ENCODE measurements at places on chromosomes 2 and 18.

GRCh38 chr18:12376034-12376753, 833 bp downstream of the AFG3L2 start:
- DNase-seq = no peak

DNA sequence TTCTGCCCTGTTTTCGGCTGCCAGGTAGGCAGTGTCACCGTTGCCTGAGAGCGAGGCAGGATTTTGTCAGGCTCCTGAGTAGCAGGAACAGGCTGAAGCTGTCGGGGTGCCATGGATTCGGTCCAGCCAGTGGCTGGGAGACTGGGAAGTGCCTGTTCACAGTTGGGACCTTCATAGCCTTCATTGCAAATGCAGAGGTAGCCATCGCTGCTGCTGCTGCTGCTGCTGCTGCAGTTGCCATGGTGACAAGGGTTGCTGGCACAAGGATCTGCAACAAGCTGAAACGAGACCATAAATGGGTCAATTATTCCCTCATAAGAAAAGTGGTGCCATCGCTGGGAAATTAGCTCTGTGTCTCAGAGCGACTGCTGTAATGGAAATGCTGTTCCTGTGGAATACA, 122.7 kb downstream of the DNER start:
- no peak for DNase-seq

DNA sequence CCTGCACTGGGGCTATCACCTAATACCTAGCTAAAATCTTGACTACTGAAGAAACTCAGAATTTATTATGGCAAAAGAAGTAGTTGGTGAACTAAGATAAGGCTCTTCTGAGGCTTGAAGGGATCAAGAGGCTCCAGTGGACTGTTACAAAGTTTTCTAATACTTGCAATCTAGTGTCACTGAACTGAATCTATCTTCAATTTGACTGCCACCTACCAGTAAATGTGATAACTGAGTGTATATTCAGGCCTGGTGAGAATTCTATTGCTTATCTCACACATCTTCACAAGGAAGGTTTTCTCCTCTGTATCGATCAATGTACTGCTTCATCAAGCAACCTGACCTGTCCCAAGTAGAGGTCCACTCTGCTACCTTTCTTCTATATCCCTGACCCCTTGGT, 40.8 kb downstream of the DARS1 start:
- DNase-seq = no peak

- DNase-seq = no peak
Observed at GRCh38 chr2:183232161-183232865, 108.1 kb downstream of the NUP35 start.

- no peak for DNase-seq
Observed at GRCh38 chr18:24019641-24020331, 5.2 kb downstream of the TTC39C start.

GRCh38 chr2:208638059-208638458, 231.5 kb downstream of the PTH2R start:
- no peak for DNase-seq

DNA sequence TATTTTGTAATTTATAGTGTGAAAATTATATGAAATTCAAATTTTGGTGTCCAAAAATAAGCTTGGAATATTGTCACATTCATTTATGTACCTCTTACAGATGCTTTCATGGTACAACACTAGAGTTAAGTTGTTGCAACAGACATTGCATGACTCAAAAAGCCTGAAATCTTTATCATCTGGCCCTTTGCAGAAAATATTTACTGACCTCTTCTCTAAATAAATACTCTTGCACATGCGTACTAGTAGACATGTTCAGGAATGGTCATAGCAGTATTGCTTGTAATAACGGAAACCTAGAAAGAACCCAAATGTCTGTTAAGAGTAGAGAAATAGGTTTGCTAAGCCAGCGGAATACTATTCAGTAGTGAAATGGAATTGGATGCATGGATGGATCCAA, 60.4 kb downstream of the GALNT1 start:
- no peak for DNase-seq

- DNase-seq = no peak
Observed at GRCh38 chr2:236628256-236628901, 58.8 kb downstream of the ACKR3 start.

GRCh38 chr2:181911830-181912229, 20.3 kb downstream of the ITPRID2 start:
- no peak for DNase-seq

- no peak for DNase-seq
Observed at GRCh38 chr2:146527166-146527565, 1317.7 kb upstream of the ACVR2A start.

- DNase-seq = no peak
Observed at GRCh38 chr2:239445771-239446524, 45.1 kb upstream of the HDAC4 start.

DNA sequence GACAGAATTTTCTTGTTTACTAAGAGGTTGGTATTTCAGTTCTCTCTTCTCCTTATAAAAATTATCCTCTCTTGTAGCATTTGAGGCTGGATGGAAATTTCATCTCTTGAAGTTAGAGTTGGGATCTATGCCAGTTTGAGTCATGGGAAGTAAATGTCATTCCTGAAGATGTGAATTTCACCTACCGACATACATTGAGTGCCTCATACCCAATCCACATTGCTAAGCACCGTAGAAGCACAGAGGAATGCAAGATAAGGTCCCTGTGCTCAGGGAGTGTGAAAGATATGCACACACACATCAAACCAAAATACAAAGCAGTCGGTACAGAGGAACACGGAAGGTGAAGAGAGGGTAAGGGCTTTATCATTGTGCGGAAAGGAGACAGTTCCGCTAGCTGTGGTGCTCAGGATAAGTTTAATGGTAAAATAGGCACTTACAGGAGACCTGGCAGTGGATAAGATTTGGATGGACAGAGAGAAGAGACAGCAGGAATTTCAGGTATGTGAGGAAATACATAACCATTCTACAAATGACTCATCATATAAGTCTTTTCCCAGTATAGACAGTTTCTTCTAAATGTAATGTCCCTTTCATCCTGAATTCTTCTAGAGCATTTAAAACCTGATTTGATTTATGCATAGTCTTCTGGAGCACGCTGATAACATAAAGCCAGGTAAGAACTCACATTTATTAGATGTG, 205.3 kb upstream of the ST6GAL2 start:
- no peak for DNase-seq

DNA sequence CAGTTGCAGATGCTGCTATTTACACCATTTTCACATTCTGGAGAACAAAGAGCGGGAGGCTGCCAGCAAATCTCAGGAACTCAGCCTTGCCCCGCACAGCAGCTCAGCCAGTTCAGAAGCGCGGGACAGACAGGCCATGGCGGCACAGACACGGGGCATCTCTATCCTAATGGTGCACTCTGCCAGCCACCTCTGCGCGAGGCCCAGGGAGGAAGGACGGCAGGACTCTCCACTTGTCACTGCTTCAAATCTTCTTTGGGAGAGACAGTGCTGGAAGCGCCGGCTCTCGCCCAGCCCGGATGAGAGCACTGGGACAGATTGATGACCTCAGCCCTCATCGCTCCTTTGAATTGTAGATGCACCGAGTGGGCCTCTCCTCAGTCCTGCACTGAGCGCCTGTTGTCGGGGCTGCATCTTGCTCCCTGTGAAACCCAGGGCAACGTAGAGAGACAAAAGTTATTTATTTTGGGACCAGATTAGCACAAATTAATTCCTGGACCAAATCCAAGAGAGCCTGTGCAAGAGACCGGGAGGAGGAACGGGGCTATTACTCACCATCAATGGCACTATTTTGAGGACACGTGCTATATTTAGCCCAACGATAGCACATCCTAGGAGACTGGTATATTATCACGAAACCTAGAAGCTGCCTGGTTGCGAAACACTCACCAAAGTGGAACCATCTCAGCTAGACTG, 211.4 kb upstream of the SMIM21 start:
- peak; percentile 57 for DNase-seq

DNA sequence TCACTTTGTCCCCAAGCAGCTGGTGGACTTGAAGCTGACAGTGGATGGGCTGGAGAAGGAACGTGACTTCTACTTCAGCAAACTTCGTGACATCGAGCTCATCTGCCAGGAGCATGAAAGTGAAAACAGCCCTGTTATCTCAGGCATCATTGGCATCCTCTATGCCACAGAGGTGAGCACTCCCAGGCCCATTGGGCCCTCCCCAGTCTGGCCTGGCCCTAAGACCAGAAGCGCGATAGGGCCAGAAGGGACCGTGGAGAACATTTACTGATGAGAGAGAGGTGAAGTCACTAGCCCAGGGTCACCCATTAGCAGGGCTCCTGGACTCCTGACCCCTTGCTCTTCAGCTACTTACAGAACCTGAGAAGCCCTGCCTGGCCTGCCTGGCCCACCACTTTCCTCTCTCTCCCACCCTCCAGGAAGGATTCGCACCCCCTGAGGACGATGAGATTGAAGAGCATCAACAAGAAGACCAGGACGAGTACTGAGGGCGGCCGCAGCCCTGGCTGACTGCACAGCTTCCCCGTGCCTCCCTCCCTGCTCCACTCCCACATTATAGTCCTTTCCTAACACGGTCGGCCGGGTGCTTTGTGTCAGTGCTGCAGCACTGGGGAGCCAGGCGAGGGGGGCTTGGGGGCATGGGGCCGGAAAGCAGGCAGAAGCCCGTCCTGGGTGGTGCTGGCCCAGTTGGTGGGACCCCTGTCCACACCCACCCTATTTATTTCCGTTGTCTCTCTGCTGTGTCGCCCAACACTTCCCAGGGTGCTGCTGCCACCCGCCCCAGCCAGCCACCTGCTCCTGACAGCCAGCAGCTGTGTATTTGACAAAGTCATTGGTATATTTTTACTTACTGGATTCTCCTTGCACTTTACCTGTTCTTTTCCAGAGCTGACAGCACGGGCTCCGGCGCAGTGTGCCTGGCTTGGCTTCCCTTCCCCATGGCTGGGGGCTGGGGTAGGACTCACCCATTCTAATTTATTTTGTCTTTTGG, 6.6 kb upstream of the TMEM214 start:
- no peak for DNase-seq

- no peak for DNase-seq
Observed at GRCh38 chr18:76203552-76203951, 291.5 kb downstream of the ZNF516 start.

DNA sequence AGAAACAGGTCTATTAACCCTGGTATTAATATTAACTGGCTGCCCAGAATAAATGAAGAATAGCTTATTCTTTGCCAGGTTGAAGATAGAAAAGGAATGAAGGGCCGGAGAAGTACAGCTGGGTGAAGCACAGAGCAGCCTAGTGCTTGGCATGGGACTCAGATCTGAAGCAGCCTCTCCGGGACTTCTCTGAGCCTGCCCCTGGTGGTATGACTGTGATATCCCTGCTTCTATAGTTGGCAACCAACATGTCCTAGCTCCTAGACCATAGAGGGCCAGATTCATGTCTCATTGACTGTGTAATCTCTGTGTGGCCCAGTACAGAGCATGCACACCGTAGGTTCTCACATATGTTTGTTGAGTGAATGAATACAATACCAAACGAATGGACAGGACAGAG, 107.8 kb downstream of the MSH2 start:
- no peak for DNase-seq

- DNase-seq = no peak
Observed at GRCh38 chr2:181243319-181243718, 213.9 kb upstream of the ITGA4 start.

- DNase-seq = no peak
Observed at GRCh38 chr2:158414538-158414937, 42.0 kb downstream of the CCDC148 start.

GRCh38 chr2:241029599-241030332, 31.3 kb downstream of the SNED1 start:
- peak; percentile 37 for DNase-seq

- no peak for DNase-seq
Observed at GRCh38 chr2:134836986-134837385, 1.4 kb upstream of the ACMSD start.

DNA sequence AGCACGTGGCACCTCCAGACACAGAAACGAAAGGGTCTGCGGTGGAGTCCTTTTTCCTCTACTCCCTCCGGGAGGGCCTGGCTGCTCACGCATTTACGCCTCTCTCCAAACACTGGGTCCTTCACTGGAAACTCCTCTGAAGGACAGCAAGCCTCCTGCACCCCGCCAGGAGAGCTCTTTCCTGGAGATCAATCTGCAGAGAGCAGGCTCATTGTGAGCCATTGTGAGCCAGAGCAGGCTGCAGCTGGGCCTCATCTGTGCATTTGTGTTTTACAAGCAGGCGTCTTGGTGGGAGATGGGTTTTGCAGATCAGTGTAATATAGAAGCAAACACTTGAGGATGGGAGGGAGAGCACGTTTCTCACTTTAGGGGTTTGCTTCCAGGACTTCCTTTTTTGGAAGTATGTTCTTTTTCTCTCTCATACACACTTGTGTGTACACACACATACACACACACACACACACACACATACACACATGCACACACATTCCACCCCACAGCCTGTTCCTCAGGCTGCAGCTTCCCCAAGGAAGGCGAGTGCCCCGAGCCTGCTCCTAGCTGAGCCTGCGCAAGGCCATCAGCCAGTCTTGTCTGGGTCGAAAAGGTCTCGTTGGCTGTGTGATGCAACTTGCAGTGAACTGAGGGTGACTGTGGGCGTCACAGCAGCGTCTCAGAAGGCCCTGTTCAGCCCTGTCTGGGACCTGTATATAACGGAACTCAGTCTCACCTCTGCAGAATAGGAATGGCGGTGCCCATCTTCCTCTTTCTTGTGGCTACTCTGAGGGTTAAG, 163.5 kb downstream of the GLI2 start:
- no peak for DNase-seq

- no peak for DNase-seq
Observed at GRCh38 chr2:133062931-133063665, 393.1 kb upstream of the LYPD1 start.

DNA sequence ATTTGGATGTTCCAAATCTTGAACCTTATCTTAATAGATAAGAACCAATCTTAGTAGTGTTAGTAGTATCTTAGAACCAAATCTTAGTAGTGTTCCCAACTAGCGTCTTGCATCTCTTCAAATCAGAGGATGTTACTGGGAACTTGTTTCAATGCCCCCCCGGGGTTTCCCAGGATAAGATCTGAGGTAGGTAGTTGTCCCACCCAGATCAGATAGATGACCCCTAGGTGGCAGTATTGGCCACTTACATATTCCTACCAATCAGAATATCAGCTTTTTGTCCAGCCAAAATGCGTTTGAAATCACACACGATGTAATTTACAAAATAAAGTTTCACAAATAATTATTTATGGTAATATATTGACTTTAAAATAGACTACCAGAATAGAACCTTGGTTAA, 314.8 kb downstream of the MBD2 start:
- no peak for DNase-seq

DNA sequence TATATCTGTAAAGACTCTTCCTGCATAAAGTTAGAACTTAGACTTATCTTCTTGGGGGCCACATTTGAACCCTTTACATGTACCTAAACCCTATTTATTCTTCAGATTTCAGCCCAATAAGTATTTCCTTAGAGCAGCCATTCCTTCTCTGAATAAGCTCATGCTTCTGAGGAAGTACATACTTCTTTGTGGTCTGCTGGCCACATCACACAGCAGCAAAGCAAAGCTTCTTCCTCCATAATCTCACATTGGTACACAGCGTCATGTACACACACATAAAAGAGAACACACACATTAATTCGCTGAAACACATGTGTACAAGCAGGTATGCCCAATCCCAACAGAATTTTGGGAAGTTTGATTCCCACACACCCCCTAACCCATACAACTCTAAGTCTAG, 331.0 kb downstream of the CDH2 start:
- no peak for DNase-seq
